ENCODE measurements at places on chromosomes 1 and 21.

DNA sequence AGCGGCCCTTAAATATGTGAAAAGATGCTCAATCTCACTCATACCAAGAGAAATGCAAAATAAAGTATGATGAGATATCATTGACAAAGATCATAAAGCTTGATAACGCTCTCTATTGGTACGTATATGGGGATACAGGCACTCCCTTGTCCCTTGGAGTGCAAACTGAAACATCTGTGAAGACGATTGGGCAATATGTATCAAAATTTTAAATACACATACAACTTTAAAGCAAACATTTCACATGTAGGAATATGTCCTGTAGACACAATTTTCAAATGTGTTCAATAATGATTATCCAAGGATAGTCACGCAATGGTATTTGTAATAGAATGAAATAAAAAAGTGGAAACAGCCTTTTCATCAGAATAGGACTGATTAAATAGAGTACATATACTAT lies 2.0 kb upstream of the GJB3 start:
- DNase-seq = no peak

DNA sequence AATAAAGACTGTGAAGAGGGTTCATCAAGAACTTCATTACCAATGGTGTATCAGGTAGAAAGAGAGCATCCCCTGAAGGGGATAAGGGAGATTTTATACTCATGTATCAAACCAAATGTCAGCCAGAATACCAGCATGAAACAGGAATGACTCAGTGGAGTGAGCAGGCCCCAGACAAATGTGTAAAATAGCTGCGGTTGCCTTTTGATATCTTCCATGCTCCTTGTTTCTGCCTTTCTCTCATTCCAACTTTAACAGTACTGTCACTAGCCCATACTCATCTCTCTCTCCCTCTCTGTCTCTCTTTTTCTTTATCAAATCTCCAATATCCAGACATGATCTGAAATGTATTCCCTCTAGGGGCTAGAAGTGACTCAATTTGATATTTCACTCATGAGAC lies 47.8 kb downstream of the GPR88 start:
- peak; percentile 88 for DNase-seq

DNA sequence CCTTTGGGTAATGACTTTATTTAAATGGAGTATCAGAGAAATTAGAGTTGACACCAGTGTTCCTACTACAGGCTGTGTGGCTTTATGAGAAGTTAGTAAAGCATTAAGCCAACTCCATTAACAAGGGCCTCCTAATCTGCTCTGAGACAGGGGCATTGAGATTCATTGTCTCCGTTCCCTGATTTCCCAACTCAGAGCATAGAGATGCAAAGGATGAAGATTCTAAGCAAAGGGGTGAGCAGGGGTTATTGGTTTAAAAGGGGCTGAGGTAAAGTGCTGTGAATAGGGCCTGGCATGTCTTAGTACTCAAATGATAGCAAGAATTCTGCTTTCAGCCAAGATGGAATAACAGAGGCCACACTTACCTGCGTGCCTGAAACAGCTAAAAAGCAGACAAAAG lies 428.4 kb downstream of the PTPRU start:
- DNase-seq = no peak

- no peak for DNase-seq
Observed at GRCh38 chr1:17201201-17202021, 3.5 kb upstream of the PADI1 start.

GRCh38 chr1:245173446-245174211 lies 18.8 kb downstream of the KIF26B start:
- DNase-seq = no peak

GRCh38 chr1:42012852-42013251 lies 94.1 kb upstream of the HIVEP3 start:
- DNase-seq = no peak

- DNase-seq = no peak
Observed at GRCh38 chr21:20010691-20011200, 987.5 kb upstream of the NCAM2 start.

DNA sequence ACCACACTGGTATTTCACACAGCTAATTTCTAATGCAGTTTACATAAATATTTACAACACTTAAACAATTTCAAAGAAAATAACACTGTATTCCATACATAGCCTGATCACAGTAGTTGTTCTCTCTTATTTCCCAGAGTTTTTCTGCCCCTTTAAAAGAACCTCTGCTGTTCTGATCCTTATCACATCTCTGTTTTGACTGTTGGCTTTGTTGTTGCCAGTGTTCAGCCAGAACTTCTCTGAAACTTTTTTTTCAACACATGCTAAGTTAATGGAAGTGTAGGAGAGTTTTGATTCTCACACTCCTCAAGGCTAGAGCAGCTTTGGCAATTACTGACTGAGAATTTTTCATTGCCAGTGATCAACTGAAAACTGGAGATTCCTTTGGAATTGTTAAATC lies 11.1 kb downstream of the SELE start:
- no peak for DNase-seq

DNA sequence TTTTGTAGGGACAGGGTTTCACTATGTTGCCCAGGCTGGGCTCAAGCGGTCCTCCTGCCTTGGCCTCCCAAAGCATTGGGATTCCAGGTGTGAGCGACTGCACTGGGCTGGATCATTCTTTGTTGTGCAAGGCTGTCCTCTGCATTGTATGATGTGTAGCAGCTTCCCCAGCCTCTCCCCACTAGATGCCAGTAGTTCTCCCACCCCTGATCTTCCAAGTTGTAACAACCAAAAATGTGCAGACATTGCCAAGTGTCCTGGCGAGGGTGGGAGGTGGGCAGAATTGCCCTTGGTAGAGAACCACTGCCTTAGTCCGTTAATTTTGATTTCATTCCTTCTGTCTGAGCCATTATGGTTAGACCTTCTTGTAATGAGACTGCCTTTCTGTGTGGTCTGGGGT lies 7.2 kb downstream of the GALNT2 start:
- DNase-seq = no peak

- DNase-seq = no peak
Observed at GRCh38 chr1:232377494-232377770, 252.5 kb downstream of the SIPA1L2 start.

GRCh38 chr1:9848022-9848421 lies 24.3 kb upstream of the CLSTN1 start:
- no peak for DNase-seq

GRCh38 chr1:24290933-24291487 lies 28.1 kb upstream of the GRHL3 start:
- no peak for DNase-seq

DNA sequence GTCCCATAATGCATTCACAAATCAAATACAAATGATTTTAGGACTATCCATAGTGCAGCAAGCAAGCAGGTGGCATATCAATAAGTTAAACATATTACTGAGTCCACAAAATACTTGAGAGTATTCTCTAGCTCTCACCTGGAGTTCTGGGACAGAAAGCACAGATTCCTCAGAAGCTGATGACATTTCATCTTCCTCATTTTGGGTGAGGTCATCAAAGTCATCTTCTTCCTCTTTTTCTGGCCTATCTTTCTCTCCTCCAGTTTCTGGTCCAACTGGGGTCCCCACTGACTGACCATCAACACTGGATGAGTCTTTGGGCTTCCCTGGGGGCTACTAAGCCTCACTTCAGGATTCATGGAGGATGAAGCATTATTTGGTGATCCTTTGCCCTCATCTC lies 38.9 kb downstream of the YY1AP1 start:
- DNase-seq = no peak

GRCh38 chr1:6509919-6510291 lies 18.4 kb upstream of the PLEKHG5 start:
- no peak for DNase-seq

- DNase-seq = no peak
Observed at GRCh38 chr1:61181067-61182038, 99.0 kb downstream of the NFIA start.

DNA sequence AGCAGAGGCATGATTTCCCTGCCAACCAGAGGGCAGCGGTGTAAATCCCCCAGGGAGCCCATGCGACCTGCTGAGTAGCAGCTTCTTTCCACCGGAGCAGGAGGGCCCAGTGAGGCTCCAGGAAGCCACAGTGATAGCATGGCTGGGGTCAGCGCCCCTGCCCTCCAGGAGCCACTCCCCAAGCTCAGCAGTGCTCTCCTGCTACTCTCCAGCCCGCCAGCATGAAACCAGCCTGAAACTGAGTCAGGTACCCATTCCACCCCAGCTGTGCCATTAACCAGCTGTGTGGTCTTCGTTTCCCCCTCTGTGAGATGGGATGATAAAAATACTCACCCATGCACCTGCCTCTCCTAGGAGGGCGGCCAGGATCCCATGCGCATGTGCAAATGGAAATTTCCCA lies 123.8 kb upstream of the TMEM51 start:
- no peak for DNase-seq

DNA sequence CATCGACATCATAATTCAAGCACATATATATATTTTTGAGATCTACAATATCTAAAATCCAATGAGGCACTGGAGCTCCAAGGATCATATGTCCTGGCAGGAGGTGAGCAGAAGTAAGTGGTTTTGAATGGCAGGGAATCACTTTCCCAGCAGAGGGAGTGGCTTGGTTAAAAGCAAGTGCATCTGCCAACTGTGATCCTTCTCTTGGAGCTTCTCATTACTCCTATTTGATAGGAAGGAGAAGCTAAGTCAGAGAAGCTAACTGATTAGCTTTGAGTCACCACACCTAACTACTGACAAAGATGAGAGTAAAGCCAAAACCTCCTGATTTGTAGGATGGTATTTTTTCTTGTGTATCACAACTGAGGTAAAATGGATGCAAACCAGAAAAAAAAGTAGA lies 55.0 kb downstream of the ALG14 start:
- peak; percentile 53 for DNase-seq
